ENCODE measurements at places on chromosomes 6 and 20.

- DNase-seq, result no peak
These were observed 73.2 kb upstream of the CD2AP start for GRCh38 chr6:47404435-47404834.

DNA sequence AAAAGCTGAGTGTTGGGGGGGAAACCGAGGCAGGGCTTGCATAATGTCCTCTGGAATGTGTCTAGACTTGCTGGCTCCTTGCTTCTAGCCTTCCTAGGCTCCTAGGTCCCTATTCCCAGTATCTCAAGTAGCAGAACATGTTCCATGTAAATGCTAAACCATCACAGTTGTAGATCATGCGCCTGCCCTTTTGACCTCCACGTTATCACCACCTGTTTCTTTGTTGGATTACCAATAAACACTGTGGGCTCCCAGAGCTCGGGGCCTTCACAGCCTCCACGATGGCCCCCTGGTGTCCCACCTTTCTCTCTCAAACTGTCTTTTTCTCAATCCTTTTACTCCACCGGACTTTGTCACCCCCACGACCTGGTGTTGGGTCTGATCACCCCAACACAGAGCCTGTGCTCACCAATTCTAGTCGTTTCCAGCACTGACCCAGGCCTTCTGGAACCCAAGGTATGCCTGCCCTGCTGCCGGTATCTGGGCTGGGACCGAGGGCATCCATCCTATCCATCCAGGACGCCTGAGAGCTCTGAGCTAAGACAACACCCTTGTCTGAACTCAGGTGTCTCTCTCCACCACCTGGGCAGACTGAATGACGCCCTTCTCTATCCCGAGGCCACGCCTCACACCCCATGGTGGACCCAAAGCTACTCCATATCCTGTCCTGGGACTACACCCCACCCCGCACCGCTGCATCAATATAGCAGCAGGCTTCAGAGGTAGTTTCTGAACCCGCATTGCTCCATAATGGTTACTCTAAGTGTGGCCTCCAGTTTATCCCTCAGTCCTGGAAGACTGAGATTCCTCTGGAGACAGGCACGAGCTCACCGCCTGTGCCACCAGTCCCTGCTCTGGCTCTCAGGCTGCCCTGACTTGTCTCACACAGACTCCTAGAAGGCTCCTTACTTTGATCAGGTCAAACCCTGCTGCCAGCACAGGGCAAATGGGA, 9.3 kb upstream of the PRR18 start:
- DNase-seq, result no peak

DNA sequence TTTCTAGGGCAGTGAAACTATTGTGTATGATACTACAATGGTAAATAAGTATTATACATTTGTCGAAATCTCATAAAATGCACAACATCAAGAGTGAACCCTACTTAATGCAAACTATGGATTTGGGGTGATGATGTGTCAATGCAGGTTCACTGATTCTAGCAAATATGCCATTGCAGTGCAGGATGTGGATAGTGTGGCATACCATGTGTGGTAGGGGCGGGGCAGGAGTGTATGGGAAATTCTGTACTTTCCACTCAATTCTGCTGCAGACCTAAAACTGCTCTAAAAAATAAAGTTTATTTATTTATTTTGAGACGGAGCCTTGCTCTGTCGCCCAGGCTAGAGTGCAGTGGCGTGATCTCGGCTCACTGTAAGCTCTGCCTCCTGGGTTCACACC, 44.3 kb downstream of the ABHD12 start:
- no peak for DNase-seq

DNA sequence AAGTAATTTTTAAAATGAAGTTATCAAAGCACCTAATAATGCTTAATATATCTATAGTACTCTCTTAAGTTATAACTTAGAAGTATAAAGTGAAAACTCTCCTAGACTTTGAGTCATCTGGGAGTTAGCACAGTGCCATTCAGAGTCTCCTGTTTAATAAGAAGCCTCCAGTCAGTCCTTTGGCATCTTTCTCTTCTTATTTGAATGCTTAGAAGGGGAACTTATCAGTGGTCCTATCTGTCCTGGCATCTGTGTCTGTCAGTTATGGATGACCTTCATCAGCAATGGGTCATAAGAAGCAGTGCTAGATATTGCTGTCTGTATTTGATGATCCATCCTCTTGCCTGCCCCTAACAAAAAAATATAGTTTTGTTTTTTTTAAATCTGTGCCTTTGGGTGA, 15.2 kb downstream of the TMEM200A start:
- DNase-seq, result no peak

DNA sequence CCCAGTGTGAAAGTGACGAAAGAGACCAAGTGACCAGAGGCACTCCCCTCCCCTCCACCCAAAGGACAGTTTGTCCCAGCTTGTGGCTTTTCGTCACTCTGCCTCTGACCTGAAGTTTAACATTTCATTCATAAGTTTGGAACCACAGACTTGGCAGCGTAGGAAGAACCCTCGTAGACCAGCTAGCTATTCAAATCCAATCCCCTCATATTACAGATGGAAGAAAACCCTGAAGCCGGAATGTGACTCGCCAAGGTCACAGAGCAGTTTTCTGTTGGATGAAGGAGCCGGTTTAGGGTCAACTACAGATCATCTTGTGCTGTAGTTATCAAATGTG, 3.9 kb upstream of the SYS1 start:
- no peak for DNase-seq

- DNase-seq, result no peak
These were observed 98.4 kb downstream of the DLGAP4 start for GRCh38 chr20:36404435-36404978.
